ENCODE measurements at places on chromosomes 2 and 18. TPM values are rescaled to one million over a fixed set of nuclear protein-coding genes. Genes with fewer than 3 reads are reported as not detected.

MAP2 gene
- 5.5 TPM for total RNA-seq

SH3RF3 gene
- total RNA-seq: 0.57 TPM

IGFBP5 gene
- total RNA-seq: 0.08 TPM

ANKRD62 gene
- not detected for total RNA-seq

DPYSL5 gene
- total RNA-seq: not detected

EMILIN1 gene
- total RNA-seq: 4.5 TPM

LYPD1 gene
- total RNA-seq: not detected

ANTXR1 gene
- 19.4 TPM for total RNA-seq

QPCT gene
- 9.7 TPM for total RNA-seq

RBM44 gene
- total RNA-seq: not detected

SLC8A1 gene
- total RNA-seq: 6.8 TPM

CCDC142 gene
- total RNA-seq: 6.1 TPM

ATP6V1B1 gene
- not detected for total RNA-seq

IL36RN gene
- total RNA-seq: 0.15 TPM

ADCYAP1 gene
- total RNA-seq: not detected

ALPP gene
- not detected for total RNA-seq

C2orf80 gene
- total RNA-seq: not detected

ARHGAP25 gene
- total RNA-seq: 20.4 TPM

ITSN2 gene
- total RNA-seq: 15.2 TPM

SPP2 gene
- total RNA-seq: not detected

CD8B2 gene
- total RNA-seq: not detected

LYG2 gene
- not detected for total RNA-seq

ST6GAL2 gene
- 0.08 TPM for total RNA-seq

SPAG16 gene
- total RNA-seq: 10.9 TPM

REG3A gene
- not detected for total RNA-seq

ADD2 gene
- 0.04 TPM for total RNA-seq

ATOH8 gene
- total RNA-seq: not detected

MAP3K19 gene
- total RNA-seq: not detected

RNU2-63P gene
- under 0.01 TPM for total RNA-seq

CYRIA gene
- 0.30 TPM for total RNA-seq

KLHL14 gene
- total RNA-seq: not detected

CHAC2 gene
- 17.5 TPM for total RNA-seq

ABCG8 gene
- not detected for total RNA-seq

TDRD15 gene
- not detected for total RNA-seq

LBX2 gene
- 1.2 TPM for total RNA-seq

ILKAP gene
- total RNA-seq: 26.0 TPM

RGPD6 gene
- total RNA-seq: 1.5 TPM
